ENCODE measurements at places on chromosomes 13 and 19.

GRCh38 chr19:5545984-5546383 lies 21.8 kb downstream of the TINCR start:
- DNase-seq = no peak

- no peak for DNase-seq
Measured at GRCh38 chr13:110506859-110507566, 54.5 kb downstream of the RAB20 start.

DNA sequence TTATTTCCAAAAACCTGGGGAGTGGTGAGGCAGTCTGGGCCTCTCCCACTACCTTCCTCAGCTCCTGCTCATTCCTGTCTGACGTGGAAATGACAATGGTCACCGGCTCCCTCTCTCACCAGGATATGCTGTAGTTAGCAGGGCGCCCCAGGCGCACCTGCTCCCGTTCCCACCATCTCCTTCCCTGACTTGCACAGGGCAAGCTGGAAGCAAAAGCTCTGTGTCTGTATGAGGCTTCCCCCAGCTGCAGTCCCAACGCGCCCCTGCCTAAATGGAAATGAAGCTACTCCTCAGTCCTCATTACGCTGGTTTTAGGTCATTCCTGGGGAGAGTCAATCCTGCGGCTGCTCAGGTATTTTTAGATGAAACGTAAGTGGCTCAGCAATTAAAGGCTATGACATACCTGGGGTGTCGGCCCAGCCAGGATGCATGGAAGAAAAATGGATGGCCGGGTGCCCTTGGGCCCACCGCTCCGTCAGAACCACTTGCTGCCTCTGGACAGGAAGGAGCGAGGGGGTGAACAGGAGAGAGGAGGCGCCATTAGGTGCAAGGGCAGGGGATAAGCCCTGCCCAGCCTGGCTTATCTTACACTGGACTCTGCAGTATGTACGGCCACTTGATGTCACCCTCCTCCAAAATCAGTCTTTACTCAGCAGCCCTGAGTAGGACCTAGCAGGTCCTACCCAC lies 32.4 kb downstream of the DHRS12 start:
- peak; percentile 53 for DNase-seq

DNA sequence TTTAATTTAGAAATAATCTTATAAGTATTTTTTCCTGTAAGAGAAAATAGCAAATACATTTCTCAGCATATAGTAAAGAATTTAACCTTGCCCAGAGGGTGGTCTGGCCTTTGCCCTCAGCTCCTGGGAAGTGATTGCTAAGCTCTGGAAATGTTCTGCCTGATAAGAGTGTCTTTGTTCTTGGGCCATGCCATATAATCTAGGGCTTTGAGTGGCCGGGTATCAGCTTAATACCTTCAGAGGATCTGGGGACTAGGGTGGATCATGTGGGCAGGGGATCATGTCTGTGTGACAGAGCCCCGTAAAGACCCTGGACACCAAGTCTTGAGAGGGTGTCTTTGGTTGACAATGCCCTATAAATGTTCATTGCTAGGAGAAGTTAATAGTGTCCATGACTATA lies 1032.4 kb upstream of the MIR17HG start:
- no peak for DNase-seq

GRCh38 chr19:1173159-1173844 lies 766 bp downstream of the SBNO2 start:
- DNase-seq = no peak
